ENCODE measurements at places on chromosomes 3 and 15.

GRCh38 chr3:23319366-23320312 is 116.5 kb downstream of the UBE2E2 start:
- no peak for ATAC-seq

GRCh38 chr3:171748064-171748924 is 62.0 kb downstream of the PLD1 start:
- no peak for ATAC-seq

DNA sequence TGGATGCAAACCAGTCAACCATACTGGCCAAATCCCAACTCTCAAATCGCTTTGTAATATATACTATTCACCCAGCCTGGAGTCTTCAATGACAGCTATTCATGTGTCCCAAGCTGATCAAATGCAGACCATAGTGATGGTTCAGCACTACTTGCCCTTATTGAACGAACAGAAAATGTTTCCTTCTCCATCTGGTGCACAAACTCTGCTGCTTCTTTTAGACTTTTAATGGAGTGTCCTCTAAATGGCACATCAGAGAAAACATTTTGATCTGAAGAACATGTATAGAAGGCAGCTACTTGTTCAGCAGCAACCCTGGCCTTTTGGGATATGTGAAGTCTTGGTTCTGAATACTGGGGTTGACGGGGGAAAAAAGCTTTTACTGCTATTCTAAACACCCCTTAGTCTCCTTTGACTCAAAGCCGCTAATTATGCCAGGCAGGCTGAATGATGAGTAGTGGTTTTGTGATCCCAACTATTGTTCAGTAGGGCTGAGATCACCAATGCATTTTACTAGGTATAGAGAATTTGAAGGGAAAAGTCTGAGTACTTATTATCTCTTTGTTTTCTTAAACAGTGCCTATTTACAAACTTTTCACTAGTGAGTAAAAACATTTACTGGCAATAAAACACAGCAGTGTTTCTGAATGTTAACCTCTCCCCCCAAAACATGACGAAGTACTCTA is 781.2 kb downstream of the ROBO1 start:
- ATAC-seq: no peak

DNA sequence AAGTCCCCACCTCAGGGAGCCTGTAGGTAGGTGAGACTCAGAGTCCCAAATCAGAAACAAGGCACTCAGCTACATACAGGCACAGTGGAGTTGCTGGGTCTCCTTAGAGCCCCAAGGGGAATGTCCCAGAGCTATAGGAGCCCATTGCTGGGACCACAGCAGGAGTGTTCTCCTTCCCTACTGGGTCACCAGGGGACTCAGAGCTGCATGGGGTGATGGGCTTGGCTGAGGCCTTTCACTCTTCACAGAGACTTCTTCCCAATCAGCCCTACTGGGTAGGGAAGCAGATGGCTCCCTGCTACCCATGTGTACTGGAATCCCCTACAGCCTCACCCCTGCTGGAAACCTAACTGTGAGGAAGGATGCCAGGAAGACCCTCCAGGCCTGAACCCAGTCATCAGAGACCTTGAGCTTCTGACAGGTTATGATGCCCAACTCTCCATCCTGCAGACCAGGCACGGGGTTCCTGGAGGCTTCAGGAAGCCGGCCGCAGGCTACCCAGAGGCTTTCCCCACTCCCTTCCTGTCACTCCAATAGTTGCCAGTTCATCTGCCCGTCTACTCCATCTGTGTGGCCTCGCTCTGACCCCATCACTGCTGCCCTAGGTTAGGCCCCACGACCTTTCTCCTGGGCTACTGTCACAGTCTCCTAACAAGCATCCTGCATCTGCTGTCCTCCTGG is 24.0 kb downstream of the RASGRF1 start:
- ATAC-seq: no peak

DNA sequence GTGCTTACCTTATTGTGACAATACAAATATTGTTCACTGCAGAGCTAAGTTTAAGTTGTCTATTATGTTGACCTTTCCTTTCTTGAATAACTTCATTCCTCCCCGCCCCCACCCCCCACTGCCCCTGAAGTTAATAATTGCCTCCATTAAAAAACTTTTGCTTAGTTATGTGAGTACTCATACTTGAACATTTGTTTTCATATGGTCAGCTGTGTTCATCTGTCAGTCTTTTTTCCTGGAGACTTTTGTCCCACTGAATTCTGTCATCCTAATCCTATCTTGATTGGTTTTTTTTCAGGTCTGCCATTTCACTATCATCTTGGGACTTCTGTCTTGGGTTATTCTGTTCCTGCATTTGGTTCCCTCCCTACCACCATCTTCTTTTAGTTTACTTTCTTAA is 8.5 kb downstream of the SLC25A36 start:
- ATAC-seq: no peak

- ATAC-seq: no peak
Measured at GRCh38 chr15:100201376-100202280, 140.1 kb downstream of the ADAMTS17 start.

GRCh38 chr15:57323806-57324589 is 52.3 kb upstream of the CGNL1 start:
- ATAC-seq: no peak

- no peak for ATAC-seq
Measured at GRCh38 chr15:89556413-89557262, 18.6 kb upstream of the TICRR start.

DNA sequence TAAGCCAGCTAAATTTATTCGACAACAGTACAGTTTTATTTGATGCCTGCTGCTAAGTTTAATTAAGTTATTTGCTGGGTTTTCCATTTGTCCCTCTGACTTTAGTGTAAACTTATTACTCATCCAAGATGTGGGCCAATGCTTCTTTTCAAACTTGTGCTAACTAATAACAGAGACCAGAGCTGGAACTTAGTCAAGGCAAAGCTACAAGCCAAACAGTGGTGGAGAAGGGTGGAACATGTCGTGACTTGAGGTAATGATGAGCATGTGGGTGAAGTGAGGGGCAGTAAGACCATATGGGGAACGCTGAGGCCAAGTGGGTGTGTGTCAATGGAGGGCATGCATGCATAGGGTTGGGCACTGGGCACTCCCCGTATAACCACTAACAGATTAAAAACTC is 63.9 kb downstream of the NMD3 start:
- no peak for ATAC-seq

GRCh38 chr3:46356909-46357308 is 3.0 kb downstream of the CCR2 start:
- no peak for ATAC-seq

DNA sequence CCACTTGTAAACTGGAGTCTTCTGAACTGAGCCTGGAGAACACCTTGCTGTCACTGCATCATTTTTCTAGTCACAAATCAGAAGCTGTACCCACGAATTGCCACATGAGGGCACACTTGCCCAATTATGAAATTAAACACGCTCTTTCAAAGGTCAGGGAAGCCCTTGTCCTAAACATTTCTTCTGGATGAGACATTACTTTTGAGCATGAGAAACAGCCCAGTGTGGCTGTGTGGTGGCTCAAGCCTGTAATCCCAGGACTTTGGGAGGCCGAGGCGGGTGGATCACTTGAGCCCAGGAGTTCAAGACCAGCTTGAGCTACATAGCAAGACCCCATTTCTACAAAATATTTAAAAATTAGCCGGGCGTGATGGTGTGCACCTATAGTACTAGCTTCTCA is 27.5 kb upstream of the CFAP161 start:
- ATAC-seq: no peak

DNA sequence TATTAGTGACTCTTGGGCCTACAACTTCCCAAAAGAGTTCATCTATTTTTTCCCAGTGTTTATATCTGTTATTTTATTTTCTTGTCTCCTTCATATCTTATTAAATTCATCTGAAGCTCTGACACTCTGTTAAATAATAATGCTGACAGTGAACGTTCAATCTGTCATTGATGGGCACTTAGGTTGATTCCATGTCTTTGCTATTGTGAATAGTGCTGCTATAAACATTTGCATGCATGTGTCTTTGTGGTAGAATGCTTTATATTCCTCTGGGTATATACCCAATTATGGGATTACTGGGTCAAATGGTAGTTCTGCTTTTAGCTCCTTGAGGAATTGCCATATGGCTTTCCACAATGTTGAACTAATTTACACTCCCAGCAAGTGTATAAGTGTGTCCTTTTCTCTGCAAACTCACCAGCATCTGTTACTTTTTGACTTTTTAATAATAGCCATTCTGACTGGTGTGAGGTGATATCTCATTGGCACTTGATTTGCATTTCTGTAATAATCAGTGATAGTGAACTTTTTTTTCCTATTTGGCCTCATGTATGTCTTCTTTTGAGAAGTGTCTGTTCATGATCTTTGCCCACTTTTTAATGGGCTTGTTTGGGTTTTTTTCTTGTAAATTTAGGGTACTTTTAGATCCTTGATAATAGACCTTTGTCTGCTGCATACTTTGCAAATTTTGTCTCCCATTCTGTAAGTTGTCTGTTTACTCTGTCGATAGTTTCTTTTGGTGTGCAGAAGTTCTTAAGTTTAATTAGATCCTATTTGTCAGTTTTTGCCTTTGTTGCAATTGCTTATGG is 122.5 kb downstream of the LEKR1 start:
- no peak for ATAC-seq

- ATAC-seq: no peak
Measured at GRCh38 chr15:95489103-95489502, 841.4 kb upstream of the NR2F2 start.

DNA sequence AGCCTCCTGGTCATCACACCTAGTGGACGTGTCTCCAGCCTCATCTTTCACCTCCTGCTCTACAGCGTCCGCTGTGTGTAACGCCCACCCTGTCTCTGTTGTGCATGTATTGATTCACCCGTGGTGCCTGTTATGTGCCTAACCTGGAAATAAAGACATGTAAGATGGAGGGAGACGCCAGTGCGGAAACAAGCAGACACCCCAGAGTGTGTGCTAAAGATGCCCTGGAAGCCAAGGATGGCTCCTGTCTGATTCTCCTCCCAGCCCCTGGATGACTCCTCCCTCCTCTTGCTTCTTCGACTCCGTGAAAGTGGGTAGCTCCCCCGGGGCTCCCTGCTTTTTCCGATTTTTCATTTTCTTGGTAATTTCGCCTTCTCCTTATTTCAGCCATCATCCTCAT is 241.8 kb downstream of the ADAMTS17 start:
- no peak for ATAC-seq

GRCh38 chr3:105422645-105423044 is 55.9 kb downstream of the ALCAM start:
- no peak for ATAC-seq

- no peak for ATAC-seq
Measured at GRCh38 chr15:74855857-74856256, 12.9 kb upstream of the ULK3 start.

DNA sequence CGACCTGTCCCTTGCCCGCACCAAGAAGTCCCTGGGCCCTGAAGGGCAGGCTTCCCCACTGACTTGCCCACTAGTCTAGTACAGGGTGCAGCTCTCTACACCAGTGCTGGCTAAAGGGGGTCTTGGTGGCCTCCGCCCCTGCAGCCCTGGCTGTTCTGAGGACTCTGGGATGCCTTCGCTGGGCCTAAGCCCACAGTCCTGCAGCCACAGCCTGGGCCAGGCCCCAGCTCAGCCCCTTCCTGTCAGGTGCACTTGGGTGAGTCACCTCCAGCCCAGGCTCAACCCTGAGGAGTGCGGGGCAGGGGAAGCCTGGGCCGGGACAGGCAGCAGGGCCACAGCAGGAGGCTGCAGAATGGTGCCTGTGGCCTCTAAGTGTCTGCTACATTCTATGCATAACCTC is 971 bp downstream of the C3orf22 start:
- ATAC-seq: no peak

DNA sequence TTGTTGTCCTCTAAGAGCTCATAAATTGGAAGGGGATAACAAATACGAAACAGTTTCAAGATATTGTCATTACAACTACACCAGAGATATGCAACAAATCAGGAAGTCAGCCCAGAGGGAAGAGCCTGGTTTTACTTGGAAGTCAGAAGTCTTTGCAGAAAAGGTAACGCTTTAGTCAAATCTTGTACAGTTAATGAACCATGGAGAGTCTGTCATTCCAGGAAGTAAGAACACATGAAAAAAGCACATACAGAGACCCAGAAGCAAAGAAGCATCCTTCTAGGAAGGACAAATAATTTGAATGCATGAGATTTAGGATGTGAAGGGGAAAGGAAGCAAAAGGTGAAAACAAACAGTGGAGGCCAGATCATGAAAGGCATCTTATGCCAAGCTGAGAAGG is 19.6 kb downstream of the DYNC1LI1 start:
- no peak for ATAC-seq

DNA sequence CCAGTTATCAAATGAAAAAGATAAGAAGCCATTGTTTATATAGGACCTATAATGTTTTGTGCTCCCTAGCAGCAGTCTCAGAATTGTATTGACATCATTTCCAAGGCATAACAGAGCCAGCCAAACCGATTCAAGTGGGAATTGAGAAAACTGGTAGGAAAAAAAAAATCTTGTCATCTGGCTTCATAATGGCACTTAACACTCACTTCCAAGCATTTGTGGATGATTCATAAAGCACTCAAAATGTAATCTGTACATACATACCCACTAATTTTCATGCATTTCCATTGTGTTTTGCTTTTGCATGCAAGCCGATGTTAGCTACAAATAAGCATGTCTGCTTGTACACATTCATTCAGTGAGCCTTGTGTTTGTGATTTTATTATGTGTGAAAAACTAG is 18.6 kb upstream of the TRPC1 start:
- ATAC-seq: no peak

DNA sequence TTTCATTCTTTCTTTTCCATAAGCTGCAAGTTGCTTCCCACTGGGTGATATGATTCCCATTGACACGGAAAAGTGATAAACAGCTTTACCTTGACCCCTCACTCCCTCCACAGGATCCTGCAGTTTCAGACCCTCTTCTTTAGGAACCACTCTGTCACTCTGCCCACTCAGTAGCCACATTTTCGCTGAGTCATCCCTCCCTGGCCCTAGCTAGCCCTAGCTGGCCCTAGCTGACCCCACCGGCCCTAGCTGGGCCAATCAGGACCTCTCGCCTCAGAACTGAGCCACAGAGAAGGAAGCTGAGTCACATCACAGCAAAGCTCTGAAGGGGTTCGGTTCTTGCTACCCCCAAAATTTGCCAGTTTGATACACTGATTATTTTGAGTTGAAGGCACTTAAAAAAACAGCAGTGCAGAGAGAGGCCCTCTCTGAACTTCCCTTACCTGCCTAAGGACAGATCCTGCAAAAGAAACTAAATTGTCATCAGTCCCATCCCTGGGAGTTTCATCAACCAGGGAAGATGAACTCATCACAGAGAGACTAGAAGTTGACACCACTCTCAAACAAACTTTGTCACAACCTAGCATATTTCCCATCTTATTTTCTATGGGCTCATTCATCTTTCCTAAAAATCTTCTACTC is 233.5 kb upstream of the PROK2 start:
- no peak for ATAC-seq

- no peak for ATAC-seq
Measured at GRCh38 chr3:128397484-128397883, 69.2 kb downstream of the DNAJB8 start.

DNA sequence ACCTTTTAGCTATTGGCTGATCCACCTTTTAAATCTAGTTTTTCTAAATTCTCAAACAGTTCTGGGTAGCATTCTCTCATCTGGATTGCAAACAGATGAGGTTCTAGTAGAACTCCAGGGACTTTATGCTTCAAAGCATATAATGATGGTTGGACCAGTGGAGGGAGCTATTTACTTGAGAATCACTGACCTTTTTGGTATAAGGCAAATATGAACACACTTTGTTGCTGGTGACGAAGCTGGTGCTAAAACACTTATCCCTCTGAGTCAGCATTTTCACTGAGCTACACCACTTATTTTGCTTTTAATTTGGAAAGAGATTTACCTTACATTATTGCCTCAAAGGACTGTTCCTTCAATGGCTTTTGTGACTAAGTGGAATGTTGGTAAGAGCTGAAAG is 58.6 kb upstream of the SLITRK3 start:
- ATAC-seq: no peak
